CD4-positive, alpha-beta memory T cell (primary cell): ENCODE measurements at places on chromosomes 11 and 22.

- DNase-seq: no peak
- H3K4me3 ChIP-seq: no peak overlapping the region
- H3K4me1 ChIP-seq: no peaks in the 10 kb centered on the region
- H3K36me3 ChIP-seq: no peaks in the 10 kb centered on the region
- H3K27me3 ChIP-seq: no peaks in the 10 kb centered on the region
- no peak overlapping the region for H3K27ac ChIP-seq
These were observed 91.5 kb downstream of the ABTB2 start for GRCh38 chr11:34266090-34266912.

- no peaks in the 10 kb centered on the region for H3K36me3 ChIP-seq
- H3K27me3 ChIP-seq: no peaks in the 10 kb centered on the region
- peak within 1 kb of the TSS; percentile 73 for H3K4me3 ChIP-seq
- H3K27ac ChIP-seq: peak within 1 kb of the TSS; percentile 68
- peaks cover 18% of the 10 kb centered on the region for H3K4me1 ChIP-seq
These were observed at the start of gene VPS37C for GRCh38 chr11:61161190-61162091. VPS37C (minus strand) TSS chr11:61161426; CDS start chr11:61138829, 22,597 bp downstream.

DNA sequence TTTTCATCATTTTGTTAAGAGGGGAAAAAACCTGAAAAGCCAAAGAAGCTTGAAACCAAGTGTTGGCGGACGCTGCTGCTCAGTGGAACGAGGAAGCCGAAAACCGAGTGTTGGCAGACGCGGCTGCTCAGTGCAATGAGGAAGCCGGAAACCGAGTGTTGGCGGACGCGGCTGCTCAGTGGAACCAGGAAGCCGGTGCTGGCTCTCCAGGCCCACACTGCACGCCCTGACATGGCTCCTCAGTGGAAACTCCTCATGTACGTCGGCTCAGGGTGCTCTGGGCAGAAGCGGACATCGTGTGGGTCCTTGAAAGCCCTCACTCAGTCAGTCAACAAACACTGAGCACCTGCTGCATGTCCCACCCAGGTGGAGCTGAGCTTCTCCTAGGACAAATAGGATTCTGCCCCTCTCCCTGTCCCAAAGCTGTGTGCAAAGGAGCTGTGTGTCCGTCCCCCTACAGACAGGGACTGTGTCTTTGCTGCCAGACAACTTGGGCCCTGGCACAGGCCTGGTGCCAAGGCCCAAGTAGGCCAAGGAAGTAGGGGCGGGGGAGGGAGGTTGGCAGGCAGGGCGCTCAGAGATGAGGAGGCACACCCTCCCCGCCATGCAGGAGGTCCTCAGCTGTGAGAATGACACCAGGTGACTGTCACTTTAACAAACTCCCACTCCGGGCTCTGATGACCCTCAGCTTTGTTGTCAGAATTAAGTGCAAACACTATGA is 37.3 kb downstream of the PHF21B start:
- no peak overlapping the region for H3K4me3 ChIP-seq
- H3K27ac ChIP-seq: no peak overlapping the region
- H3K27me3 ChIP-seq: no peaks in the 10 kb centered on the region
- no peak for DNase-seq
- H3K36me3 ChIP-seq: no peaks in the 10 kb centered on the region

DNA sequence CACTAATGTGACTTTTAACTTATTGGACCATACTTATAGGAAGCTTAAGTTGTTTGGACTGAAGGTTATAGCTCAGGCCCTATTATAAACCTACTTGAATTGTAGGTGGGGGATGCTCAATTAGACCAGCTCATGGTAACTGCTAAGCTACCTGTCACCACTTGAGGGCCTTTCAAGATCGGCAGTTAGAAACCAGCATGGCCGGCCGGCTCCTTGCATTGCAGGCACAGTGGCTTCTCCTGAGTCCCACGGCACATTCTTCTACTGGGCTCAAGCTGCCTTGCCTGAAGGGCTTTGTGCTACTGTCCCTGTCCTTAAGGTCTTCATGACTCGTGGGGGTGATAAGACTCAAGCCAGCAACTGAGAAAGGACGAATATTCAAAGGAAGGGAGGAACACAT is 70.8 kb downstream of the TBC1D22A start:
- no peak for DNase-seq
- H3K4me3 ChIP-seq: no peak overlapping the region
- H3K27me3 ChIP-seq: no peaks in the 10 kb centered on the region

DNA sequence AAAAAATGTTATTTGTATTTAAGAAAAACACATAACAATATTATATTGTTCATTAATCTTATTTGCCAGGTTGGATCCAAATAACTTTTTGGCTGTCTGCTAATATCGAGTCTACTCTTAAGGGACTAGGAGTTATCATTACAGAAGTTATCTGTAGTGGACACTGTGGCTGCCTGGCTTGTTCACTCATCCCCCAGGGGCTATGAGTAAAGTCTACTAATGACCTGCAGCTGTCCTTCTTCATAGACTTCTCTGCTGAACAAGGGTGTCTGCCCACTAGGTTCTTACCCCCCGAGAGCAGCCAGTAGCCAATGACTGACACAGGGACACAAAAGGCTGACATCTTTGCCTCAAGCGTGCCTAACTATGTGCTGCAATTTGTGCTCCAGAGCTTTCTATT is 69.7 kb downstream of the APIP start:
- no peaks in the 10 kb centered on the region for H3K27me3 ChIP-seq
- H3K36me3 ChIP-seq: no peaks in the 10 kb centered on the region
- no peak overlapping the region for H3K4me3 ChIP-seq
- no peak for DNase-seq

DNA sequence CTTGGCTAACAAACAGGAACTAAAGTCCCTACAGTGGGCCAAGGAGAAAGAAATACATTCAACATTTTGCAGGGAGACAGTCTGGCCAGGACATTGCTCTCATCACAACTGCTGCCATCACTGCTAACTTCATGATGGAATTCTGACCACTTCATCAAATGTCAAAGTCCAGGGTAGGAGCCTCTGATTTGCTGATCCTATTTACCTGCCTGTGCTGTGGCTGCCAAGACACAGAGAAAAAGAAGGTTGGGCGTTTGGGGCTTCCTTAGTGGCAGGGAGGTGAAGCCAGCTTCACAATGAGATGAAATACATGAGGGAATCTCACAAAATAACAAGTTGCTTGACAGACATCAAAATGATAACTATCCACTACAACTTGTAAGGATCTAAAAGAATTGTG is 343.9 kb upstream of the CADM1 start:
- no peaks in the 10 kb centered on the region for H3K4me1 ChIP-seq
- no peaks in the 10 kb centered on the region for H3K27me3 ChIP-seq
- no peak overlapping the region for H3K4me3 ChIP-seq
- H3K36me3 ChIP-seq: no peaks in the 10 kb centered on the region

GRCh38 chr22:35664955-35665587 is 16.8 kb downstream of the APOL6 start:
- no peaks in the 10 kb centered on the region for H3K27me3 ChIP-seq
- H3K4me1 ChIP-seq: peaks cover 41% of the 10 kb centered on the region
- no peak overlapping the region for H3K4me3 ChIP-seq
- no peak for DNase-seq
- H3K36me3 ChIP-seq: peaks cover 5% of the 10 kb centered on the region
